ENCODE measurements at places on chromosomes 11 and 22. TPM values are rescaled to one million over a fixed set of nuclear protein-coding genes. Genes with fewer than 3 reads are reported as not detected.

Gene NF2
- total RNA-seq, result 30.3 TPM

Gene ZBTB16
- 30.0 TPM for total RNA-seq

Gene CRYAB
- 1.0 TPM for total RNA-seq

Gene MMP12
- total RNA-seq, result not detected

Gene PLA2G3
- not detected for total RNA-seq

Gene TSGA10IP
- total RNA-seq, result not detected

Gene APLNR
- 11.5 TPM for total RNA-seq

Gene TIMP3
- total RNA-seq, result 34.6 TPM

Gene RBMXL2
- not detected for total RNA-seq

Gene C22orf31
- not detected for total RNA-seq

Gene HBG2
- not detected for total RNA-seq

Gene NFAM1
- total RNA-seq, result not detected

Gene CREB3L1
- total RNA-seq, result 0.25 TPM

Gene KREMEN1
- 0.16 TPM for total RNA-seq

Gene SPDYC
- total RNA-seq, result not detected

Gene DGCR6
- total RNA-seq, result 3.2 TPM

Gene P2RX6
- not detected for total RNA-seq

Gene SLC22A9
- not detected for total RNA-seq

Gene SLC43A1
- 15.5 TPM for total RNA-seq

Gene FOXRED2
- 1.8 TPM for total RNA-seq

Gene NFRKB
- total RNA-seq, result 8.6 TPM

Gene BTBD18
- total RNA-seq, result not detected

Data from bladder microvascular endothelial cell (primary cell).